NCI-H1092 treated with DMSO at 0.1 percent for 48 hours (cell line): ENCODE measurements at places on chromosomes 2 and 18.

DNA sequence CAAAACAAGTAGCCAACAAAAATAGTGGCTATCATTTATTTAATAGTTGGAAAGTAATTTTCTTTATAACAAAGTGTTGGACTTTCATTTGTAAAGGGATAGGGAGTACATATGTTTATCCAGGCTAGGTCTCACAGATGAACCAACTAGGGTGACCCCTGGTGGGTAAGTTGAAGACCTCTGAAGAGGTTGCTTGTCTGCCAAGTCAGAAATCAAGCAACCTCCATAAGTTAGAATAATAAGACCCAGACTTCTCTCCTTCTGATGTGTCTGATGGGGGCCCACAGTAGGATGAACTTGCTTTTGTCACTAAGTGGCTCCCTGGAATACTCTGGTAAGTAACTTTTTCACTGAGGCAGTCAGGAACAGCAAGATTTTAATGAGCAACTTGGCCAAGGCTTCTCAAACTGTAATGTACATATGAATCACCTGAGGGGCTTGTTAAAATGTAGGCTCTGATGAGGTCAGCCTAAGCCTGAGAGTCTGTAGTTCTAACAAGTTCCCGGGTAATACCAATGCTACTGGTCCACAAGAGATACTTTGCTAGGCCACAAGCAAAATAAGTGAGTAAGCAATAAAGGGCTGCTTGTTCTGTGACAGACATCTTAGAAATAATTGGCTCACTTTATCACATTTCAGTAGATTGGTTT, 319.6 kb downstream of the PIK3C3 start:
- peak; percentile 29 for DNase-seq

GRCh38 chr2:226730481-226730880, 69.1 kb downstream of the IRS1 start:
- DNase-seq, result no peak

GRCh38 chr2:15790326-15790725, 150.0 kb upstream of the MYCN start:
- DNase-seq, result no peak

DNA sequence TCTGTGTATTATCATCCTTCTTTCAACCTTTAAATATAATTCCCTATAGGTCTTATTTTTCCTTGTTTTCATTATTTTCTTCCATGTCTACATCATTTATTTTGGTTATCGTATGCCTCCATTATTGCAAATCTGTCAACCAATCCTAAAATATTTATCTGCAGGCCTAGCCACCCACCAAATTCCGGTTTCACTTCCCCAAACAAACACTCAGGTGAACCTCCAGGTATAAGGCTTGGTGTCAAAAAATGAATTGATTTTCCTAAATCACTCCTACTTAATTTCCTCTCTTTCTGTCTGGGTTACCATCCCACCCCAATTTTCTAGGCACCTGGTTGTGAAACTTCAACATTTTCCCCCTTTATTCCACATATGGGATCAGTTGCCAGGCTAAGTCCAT, 111.9 kb upstream of the LINC00305 start:
- no peak for DNase-seq
